ENCODE measurements at places on chromosomes 2 and 18. TPM values are rescaled to one million over a fixed set of nuclear protein-coding genes. Genes with fewer than 3 reads are reported as not detected.

MATN3 gene
- not detected for polyA plus RNA-seq

ZSWIM2 gene
- not detected for polyA plus RNA-seq

MALT1 gene
- 0.25 TPM for polyA plus RNA-seq

- DNase-seq: no peak
Observed at GRCh38 chr2:236239276-236240065, 24.7 kb downstream of the ASB18 start.

DNA sequence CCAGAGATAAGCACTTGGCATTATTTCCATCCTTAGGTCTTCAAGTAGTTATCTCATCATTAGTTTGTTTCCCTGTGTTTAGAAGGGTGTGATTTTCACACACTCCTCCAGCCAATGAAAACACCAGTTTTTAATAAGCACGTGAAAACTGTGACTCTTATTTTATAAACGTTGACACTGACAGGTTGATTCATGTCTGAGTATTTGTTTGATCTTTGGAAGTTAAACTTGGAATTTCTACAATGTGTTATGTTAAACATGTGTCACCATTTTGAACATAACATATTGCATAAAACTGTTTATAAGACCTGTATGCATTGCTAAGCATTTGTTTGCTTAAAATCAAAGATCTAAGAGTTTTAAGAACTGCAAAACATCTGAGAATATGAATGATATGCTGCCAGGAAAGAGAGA lies 27.6 kb downstream of the SLC40A1 start:
- no peak for DNase-seq

- no peak for DNase-seq
Observed at GRCh38 chr18:5294113-5294456, 1.4 kb downstream of the ZBTB14 start.

DNA sequence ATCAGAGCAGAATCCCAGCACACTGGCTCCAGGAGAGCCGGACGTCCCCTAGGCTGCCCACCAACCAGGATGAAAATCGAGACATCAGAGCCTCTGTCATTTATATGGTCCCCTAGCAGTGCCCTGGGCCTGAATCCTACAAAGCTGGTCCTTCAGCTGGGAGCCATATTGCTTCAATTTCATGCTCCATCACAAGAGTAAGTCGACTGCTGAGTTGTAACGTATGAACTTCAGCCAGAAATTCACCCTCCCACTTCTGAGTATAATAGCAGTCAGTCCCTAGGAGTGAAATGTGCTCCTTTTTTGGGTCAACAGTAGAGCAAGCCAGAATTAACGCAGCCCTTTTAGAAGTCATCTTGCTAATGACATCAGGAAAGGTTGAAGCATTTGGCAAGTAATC lies 126.4 kb downstream of the CCBE1 start:
- DNase-seq: no peak

DNA sequence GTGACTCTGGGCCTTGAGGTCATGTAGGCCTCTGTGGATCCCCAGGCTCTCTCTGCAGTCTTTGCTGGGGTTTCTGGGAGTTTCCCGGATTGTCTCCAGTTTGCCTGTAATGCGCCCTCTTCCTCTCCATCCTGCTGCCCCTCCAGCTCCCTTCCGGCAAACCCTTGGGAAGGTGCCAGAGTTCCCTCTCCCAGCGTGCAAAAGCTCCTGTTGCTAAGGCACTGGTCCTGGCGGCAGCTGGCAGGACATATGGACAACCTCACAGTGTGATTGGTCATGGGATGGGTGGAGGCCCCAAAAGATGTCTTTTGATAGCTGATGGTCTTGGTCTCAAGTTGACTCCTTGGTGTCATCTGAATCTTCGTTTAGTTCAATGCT lies 320.1 kb downstream of the CYP26B1 start:
- DNase-seq: no peak
